Heart right ventricle (tissue), 16 donors: ENCODE measurements at places on chromosomes 7 and 10.
A peak's percentile ranks its signal among the peaks of the same experiment; 100 is the strongest.

DNA sequence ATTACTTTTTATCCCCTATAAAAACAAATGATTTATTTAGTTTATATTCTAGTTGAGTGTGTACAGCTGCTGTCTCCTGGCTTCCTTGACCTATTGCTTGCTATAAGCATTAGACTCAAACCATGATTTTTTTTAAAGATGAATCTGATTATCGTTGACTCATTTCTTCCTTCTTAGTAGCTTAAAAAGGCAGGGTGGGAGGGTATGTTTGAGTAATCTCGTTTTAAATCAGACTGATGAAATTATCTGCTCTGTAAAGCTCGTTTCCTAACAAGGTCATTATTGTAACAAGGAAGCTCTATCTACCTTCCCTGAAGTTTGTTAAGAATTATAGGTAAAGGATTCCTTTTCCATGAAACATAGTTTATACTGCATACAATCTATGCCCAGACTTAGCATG is 276.3 kb upstream of the KCND2 start:
- no peak for DNase-seq

DNA sequence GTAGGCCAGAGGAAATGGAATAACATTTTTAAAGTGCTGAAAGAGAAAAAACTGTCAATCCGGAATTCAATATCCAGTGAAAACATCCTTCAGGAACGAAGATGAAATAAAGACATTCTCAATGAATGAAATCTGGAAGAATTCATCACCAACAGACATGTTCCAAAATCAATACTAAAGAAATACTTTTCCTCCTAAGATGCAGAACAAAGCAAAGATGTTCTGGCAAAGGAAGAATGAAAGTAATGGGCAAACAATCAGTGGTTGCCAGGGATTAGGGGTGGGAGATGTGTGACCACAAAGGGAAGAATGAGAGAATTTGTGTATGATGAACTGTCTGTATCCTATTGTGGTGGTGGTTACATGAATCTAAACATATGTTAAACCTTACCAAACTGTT is 52.8 kb upstream of the EEPD1 start:
- DNase-seq = no peak

DNA sequence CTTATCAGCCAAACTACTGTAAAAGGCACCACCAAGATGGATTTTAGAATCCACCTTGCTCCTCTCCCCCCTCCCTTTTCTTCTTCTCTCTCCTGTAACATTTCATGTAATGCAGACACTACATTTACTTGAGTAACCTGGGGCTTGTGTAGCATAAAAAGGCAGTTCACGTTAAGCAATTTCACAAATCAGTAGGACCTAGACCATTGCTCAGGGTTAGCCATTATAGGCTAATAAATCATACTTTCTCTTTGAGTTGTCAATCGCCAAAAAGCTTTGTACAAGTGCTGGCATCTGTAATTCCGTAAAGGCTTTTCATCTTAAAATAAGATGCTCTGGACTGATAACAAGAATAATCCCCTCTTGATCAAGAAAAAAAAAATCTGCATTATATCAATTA is 224.7 kb downstream of the GLI3 start:
- DNase-seq = no peak

- no peak for DNase-seq
Observed at GRCh38 chr10:69890065-69890847, 88.5 kb downstream of the COL13A1 start.

DNA sequence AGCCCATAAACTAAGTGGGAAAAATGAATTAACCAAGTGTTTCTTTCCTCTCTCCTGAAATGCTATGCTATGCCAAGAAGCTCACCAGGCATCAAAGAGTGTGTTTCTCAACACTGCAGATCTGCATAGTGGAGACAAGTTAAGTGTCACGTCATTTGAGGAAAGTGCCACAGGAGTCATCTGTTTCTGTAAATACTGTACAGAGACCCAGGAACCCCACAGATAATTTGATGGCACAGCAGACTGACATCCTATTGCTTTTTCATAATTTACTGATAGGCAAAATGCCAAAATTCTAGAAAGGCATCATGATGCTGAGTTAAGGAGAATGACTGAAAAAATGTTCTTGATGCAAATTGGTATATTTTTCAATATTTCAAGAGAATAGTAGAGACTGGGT is 124.3 kb downstream of the NRCAM start:
- no peak for DNase-seq

DNA sequence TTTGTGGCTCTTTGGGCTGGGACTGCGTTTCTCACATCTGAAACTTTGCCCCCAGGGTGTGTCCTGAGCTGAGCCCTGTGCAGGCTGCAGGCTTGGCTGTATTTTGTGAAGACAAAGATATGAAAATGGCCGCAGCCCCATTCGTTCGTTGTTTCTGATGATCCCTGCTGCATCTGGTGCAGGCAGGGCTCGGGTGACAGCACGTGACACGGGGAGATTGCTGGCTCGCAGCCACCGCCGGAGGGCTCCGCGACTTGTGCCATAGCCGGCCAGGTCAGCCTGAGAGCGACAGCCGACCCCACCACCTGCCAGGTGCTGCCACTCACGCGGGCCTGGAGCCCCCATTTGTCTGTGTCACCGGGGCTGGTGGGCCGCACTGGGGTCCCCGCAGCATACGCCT is 81.3 kb downstream of the ZRANB1 start:
- peak; percentile 64 for DNase-seq

- DNase-seq = no peak
Observed at GRCh38 chr10:96667401-96667800, 52.9 kb downstream of the PIK3AP1 start.

DNA sequence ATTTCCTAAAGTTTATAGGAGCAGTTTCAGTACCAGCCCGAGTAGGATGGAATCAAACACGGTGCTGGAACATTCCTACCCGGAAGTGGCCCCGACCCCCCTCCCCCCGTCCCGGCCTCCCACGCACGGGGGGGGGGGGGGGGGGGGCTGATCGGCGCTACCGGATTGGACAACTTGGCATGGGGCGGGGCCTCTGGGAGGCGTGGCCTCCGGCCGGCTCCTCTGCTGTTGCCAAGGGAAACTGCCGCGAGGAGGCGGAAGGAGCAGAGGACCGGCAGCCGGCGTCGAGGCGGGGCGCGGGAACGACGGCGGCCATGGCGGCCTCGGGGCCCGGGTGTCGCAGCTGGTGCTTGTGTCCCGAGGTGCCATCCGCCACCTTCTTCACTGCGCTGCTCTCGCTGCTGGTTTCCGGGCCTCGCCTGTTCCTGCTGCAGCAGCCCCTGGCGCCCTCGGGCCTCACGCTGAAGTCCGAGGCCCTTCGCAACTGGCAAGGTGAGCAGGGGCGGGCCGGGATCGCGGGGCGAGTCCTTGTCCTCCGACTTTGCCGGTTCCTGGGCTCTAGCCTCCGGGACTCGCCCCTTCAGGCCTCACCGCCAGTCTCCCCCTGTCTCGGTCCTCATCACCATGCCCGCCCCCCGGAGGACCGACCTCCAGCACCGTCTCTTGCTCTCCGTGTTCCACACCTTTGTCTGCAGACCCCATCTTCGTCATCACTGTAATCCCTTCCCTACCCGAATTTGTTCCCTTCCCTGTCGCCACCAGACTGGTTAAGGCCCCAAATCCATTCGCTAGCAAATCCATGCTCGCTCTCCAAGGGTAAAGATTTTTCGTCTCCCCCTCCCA is at the start of gene RHBDD2:
RHBDD2 (plus strand) TSS at position 266 of the 843 bp plus-strand sequence; CDS start at position 315, 49 bp downstream.
- peak; percentile 97 for DNase-seq

- no peak for DNase-seq
Observed at GRCh38 chr7:128687131-128687530, 15.0 kb downstream of the GARIN1A start.
